GM23338 (cell line): ENCODE measurements at places on chromosomes 11 and 22.

DNA sequence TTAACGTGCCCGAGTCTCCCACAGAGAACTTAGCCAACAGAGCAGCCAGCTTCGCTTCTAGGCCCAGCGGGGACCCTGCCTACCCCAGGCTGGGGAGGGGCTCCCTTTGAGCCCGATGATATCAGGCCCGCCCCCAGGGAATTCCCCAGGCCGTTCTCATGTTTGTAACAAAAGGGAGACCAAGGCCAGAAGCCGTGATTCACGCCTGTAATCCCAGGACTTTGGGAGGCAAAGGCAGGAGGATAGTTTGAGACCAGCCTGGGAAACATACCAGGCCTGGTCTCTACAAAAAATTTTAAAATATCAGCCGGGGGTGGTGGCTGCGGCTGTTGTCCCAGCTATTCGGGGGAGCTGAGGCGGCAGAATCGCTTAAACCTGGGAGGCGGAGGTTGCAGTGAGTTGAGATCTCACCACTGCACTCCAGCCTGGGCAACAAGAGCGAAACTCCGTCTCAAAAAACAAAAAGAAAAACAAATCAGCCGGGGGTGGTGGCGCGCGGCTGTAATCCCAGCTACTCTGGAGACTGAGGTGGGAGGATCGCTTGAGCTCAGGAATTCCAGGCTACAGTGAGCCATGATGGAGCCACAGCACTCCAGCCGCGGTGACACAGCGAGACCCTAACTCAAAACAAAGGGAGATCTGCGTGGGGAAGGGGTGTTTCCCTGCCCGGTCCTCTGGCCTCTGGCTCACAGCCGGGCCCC is 1.7 kb downstream of the DRD4 start:
- peak; percentile 78 for DNase-seq

DNA sequence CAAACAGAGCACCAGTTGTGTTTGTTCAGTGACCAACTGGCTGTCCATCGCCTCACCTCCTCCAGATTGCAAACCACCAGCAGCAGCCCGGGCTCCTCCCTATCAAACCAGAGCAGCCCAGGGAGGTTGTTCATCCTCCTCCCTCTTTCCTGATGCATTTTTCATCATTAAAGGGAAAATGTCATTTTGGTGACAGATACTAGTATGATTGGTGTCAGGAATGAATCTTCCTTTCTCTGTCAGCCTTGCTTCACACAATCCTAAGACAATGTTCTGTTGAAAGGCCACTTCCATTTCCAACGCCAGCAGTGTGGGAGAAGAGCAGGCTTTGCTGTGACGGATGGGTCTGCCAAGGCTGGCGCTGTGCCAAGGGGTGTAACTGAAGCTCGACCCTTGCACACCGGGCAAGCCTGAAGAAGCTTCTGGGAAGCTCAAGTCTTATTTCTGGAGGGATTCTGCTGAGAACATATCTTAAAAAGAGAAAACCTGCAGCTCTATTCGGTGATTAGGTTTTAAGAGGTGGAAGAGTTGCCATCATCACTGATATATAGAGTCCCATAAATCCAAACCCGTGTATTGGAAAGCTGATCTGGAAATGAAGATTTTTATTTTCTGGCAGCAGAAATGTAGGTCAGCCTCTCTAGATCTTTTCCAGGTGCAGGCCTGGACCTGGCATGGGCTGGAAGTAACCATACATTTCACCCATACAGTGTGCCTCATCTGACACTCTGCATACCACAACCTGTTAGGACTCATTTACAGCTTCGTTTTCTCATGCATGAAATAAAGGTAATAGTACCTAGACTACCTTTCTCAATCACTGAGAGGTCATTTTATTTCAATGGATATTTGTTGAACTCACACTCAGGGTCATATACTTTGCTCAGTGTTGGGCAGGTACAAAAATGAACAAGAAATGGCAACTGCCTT is 524.5 kb downstream of the NTM start:
- DNase-seq = no peak

GRCh38 chr11:68343761-68344256 is 31.4 kb downstream of the LRP5 start:
- no peak for DNase-seq

- peak; percentile 30 for DNase-seq
Measured at GRCh38 chr11:99418927-99419720, 398.4 kb downstream of the CNTN5 start.

GRCh38 chr22:43337946-43338345 is 5.2 kb downstream of the SCUBE1 start:
- no peak for DNase-seq

GRCh38 chr11:131897956-131898355 is 527.5 kb downstream of the NTM start:
- no peak for DNase-seq

- DNase-seq = no peak
Measured at GRCh38 chr22:22755778-22756100, 111.3 kb downstream of the GGTLC2 start.

DNA sequence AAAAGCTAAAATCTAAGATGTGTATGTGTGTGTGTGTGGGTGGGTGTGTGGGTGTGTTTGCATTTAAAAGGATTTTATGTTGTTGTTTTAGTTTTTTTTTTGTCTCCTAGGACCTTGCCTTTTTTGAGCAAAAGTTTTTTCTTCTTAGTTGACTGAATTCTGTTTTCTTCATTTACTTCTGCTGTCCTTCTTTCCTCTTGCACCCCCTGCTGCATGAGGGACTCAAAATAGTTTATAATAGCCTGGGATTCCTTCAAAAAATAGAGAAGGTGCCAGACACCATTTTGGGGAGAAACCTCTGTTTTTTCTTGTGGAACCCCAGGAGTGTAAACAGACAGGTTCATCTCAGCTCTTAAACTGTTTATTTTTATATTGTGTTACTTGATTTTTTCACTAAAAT is 817.7 kb downstream of the TBC1D22A start:
- DNase-seq = no peak

- DNase-seq = no peak
Measured at GRCh38 chr11:119285431-119285830, 31.5 kb downstream of the MCAM start.

- DNase-seq = no peak
Measured at GRCh38 chr11:95585069-95585751, 204.4 kb downstream of the FAM76B start.

GRCh38 chr11:6544921-6545850 is 48.1 kb downstream of the DNHD1 start:
- no peak for DNase-seq

- no peak for DNase-seq
Measured at GRCh38 chr22:32555581-32555980, 81.0 kb downstream of the FBXO7 start.

GRCh38 chr11:62854825-62855570 is 15.6 kb upstream of the WDR74 start:
- DNase-seq = no peak

DNA sequence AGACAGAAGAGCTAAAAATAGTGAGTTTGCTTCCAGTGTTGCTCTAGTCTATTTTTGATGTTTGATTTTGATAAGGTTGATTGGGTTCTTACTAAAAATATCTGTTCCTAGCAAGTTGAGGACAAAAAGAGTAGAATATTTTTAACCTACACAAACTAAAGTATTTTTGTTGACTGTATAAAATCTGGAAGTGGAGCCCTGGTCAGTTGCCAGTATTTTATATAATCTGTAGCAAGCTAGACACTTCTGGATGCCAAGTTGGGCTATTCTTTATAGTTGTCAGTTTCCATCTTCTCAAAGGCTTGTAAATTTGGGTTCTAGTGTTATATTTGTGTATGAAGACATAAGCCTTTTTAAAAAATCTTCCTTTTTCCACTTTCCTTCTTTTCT is 56.7 kb downstream of the HSD17B12 start:
- DNase-seq = no peak

GRCh38 chr11:72613977-72614376 is 60.2 kb downstream of the PDE2A start:
- DNase-seq = no peak

DNA sequence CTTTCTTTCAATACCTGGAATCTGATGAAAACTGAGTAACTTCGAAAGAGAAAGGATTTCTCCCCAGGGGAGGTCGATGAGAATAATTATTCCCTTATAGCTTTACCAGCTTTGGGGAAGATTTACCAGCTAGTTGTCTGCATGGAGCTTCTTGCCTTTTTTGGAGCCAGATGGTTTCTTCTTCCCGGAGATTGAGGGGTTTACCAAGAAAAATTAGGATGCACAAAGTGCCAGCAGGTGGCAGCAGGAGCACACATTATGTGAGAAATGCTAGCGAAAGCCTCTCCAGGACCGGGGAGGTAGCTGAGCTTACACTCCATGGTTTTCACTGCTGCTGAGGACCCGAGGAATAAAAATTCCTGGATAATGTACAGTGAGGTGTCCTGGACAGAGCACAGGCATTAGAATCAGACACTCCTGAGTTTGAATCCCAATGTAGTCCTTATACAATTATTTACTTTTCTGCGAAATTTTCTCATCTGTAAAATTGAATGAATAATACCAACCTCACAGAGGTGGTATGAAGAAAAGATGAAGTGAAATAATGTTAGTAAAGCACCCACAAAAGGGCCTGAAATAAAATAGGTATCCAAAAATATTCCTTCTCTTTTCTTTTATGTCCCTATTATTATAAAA is 46.0 kb upstream of the PARVA start:
- peak; percentile 96 for DNase-seq

- DNase-seq = no peak
Measured at GRCh38 chr22:31185056-31185455, 25.1 kb downstream of the RNF185 start.

GRCh38 chr11:126834149-126834548 is 166.4 kb downstream of the KIRREL3 start:
- no peak for DNase-seq

DNA sequence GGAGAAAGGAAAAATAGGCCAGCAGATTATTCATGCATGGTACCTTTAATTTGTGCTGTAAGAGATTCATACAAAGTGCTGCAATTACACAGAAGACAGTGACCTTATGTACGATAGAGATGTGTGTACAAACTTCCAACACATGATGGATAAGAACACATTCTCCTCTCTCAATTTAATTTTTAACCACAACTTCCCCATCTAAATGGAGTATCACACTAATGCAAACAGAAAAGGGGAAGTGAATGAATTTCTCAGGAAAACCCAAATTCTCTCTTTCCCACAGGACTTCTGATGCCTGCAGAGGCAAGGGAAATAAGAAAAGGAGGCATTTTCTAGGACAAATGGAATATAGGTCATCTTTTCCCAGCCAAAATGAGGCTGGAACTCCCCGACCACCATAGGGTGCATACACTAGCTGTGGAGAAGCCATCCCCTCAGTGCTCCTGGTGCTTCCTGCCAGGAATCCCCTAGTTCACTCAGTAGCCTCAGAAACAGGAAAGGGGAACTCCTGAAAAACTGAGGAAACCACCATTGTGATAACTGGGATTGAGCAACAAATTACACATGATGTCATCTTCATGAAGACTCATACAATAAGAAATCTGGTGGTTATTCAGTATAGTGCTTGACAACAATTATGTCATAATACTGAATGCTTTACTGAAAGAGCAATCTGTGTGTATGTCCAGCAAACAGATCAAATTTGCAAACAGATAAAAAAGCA is 22.4 kb downstream of the MMP10 start:
- no peak for DNase-seq

DNA sequence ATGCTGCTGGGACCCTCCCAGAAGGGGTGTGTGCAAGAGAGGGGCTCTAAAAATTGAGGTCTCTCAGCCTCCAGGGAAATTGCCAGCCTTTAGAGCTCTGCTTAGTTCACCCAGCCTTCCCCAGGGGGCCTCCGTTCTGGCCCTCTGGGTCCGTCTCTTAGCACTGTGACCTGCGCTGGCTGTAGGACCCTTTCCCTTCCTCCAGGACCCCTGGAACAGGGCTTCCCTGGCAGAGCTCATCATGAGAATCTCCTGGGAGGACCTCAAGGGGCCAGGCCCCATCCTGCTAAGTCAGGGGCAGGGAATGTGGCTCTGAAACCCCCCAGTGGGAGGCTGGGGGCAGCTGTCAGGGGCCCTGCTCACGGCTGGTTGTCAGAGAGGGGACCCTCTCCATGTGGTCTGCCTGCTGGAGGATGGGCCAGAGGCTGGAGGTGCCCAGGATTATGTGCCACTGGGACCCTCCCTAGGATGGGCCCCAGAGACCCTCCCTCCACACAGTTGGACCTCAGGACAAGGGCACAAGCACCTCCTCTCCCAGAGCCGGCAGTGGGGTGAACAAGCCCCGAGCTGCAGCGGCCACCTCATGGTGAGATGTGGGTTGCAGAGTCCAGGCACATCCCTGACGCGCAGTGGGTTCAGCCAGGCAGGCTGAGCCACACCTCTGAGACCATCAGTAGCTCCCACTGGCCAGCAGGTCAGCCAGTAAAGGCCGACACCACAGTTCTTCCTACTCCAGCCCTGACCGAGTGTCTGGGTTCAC is 27.1 kb upstream of the GAL start:
- no peak for DNase-seq

DNA sequence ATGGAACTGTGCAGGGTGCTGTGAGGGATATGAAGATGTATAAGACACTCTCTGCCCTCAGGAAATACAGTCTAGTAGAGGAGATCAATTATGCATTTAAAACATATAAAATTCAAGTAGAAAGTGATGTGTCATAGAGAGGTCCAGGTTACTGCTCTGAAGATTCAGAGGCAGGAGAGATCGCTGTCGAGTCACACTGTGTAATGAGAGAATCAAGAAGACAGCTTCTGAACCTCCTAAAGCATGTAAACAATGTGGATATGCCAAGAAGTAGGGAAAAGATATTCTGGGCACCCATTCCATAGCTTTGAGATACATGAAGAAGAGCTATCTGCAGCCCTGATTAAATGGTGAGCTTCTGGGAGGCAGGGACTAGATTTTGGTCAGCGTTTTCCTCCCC is 16.7 kb downstream of the SSH3 start:
- no peak for DNase-seq

DNA sequence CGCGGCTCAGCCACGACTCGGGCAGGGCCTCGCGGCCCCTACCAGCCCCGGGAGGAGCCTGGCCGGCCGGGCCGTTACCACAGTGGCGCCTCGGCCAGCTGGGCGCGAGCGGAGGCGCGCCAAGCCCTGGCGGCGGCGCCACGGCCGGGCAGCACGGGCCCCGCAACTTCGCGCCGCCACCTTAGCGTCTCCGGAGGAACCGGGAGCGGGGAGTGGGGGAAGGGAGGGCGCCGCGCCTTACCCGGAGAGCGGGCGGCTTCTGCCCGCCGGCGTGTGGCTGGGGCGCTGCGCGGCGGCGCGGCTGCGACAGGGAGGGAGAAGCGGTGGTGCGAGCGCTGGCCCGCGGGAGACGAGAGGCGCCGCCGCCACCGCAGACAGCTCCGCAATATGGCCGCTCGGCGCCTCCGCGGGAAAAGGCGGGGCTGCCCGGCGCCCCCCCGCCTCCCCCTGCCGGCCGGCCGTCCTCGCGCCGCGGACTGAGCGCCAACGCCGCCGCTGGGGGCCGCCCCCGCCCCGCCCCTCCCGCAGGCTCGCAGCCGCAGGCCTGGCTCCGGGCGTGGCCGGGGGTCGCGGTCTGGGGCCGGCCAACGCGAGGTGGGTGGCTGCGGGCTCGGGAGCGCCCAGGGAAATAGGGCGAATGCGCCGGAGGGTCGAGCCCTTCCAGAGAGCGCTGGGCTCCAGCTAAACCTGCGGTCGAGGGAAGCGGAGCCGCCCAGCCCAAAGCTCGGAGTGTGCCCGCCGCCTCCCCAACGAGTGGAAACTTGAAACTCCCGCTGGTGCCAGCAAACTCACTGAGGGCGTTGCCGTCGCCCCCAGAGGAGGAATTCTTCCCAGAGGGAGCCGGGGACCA is at the start of gene RDX:
Gene RDX, minus strand, starts transcription at position 389 of the 850 bp plus-strand sequence. CDS start 16,922 bp downstream, outside the sequence.
- peak; percentile 91 for DNase-seq
